Right cardiac atrium (tissue), 5 donors: ENCODE measurements at places on chromosomes 16 and 17. TPM values are rescaled to one million over a fixed set of nuclear protein-coding genes. Genes with fewer than 3 reads are reported as not detected.

The CDH1 gene
- not detected for total RNA-seq

DNA sequence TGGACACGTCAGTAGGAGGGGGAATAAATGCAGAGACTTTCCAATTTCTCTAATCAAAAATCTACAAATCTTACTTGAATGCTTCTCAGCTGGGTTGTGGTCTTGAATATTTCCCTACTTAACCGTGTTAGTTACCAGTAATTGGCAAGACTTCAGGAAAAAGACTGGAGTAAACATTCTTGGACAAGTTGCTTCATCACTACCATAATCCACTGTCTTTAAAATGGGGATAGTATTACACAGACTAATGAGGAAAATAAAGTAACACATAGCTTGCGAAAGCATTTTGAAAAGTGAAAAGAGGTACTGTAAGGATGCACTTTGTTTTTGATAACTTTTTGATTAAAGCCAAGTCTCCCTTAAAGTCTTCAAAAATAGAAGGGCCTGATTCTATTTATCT is 18.4 kb downstream of the MYH1 start:
- DNase-seq, result no peak

DNA sequence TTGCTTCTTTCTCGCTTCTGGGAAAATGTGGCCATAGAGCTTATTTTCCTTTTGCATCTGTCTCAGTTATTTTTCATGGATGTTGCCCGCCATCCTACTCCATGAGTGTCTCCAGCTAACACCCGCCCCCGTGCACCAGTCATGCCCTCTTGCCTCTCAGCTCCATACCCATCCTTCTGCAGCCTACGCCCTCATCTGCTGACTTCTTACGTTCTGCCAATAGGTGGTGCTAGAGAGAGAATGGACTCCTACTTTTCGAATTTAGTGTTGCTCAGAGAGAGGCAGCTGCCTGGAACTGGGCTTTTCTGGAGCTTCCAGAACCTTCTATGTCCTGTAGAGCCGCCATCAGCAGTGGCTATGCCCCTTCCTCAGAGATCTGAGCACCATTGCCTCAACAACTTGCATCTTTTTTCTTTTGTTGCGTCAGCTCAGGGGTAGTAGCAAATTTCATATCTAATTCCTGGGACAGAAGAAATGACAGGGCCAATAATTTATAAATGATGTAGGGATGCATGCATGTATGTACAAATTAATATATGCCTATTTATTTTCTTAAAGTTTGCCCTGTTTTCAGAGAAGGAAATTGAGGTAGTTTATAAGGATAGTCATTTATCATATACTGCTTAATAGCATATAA is 119.7 kb upstream of the MYOCD start:
- no peak for DNase-seq

- DNase-seq, result no peak
These were observed 17.6 kb upstream of the CCDC182 start for GRCh38 chr17:57762452-57763395.

The C1QTNF1 gene
- 655 TPM for total RNA-seq

- no peak for DNase-seq
These were observed 90.0 kb upstream of the TBX2 start for GRCh38 chr17:61309362-61310256.

DNA sequence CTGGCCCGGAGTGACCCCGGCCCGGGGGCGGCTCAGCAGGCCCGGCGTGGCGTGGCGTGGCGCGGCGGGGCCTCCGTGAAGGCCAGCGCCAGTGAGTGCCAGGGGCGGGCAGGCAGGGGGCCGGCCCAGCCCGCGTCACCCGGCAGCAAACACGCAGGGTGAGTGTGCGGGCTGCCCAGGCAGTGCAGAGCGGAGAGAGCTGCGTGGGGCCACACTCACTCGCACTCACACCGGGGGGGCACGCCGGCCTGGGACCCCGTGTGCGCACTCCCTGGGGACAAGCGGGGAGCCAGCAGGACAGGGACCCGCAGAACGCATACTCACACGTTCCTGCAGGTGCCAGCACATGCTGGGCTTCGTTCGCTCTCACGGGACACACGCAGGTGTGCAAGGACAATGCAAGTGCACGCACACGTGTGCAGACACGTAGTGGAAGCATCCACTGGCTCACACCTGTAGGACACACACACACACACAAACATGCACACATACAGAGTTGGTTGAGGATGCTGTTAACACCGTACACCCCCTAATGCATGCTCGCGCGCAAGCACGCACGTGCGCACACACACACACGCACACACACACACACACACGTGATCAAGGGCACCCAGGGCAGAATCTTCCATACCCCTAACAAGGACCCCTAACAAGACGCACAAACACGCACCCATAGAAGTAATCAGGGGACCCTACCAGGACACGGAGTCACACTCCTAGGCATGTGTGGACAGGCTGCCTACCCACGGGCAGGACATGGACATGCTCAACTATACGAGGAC is 7.7 kb downstream of the USP6 start:
- DNase-seq, result no peak

GRCh38 chr16:27792486-27793248 is 242.7 kb downstream of the KATNIP start:
- no peak for DNase-seq

DNA sequence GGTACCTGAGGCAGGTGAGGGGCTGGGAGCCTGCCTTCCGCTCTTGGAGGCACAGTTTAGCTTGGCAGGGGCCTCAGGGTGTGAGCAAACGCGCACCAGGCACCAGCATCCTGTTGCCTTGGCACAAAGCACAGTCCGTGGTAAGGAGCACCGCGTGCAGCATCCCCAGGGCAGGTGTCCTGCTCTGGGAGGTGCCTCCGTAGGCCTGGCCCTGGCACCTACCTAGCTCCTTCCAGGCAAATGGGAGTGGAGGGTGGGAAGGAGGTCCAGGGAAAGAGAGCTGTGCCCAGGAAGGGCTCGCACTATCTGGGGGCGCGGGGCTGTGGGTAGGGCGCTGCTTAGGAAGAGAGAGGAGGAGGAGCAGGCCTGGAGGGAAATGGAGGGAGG is 3.1 kb upstream of the GSE1 start:
- no peak for DNase-seq

DNA sequence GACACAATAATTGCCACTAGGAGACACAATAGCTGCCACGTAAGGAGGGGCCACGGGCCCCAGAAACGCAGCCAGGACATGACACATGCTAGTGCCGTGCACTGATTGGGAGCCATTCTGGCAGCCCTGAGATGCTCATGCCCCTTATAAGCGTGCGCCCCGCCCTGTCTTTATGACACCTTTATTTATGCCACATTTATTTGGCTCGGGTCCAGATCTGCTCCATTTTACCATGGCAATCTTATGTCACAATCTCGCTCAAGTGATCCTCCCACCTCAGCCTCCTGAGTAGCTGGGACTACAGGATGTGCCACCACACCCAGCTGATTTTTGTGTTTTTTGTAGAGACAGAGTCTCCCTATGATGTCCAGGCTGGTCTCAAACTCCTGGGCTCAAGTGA is 43.8 kb upstream of the NF1 start:
- no peak for DNase-seq

The C16orf89 gene
- 4.5 TPM for total RNA-seq

The ACOX1 gene
- total RNA-seq, result 64.7 TPM

The C17orf78 gene
- not detected for total RNA-seq

DNA sequence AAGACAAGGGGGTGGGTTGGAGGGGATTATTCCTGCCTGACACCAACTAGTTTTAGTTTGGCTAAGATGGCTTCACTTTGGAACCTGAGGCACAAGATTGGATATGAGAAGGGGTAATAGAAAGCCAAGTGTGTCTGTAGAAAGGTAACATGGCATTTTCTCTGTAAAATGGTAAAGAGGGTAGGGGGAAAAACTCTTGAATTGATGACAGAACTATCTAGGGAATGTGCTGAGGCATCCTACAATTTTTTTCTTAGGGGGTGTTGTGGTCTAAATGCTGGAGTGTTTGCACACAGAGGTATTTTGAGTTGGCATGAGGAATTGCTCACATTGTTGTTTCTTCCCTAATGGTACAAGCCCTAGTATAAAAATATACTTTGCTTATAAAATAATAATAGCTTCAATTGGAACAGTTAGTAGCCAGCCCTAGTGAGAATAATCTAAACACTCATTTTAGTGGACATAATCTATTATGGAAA is 25.8 kb downstream of the YPEL2 start:
- no peak for DNase-seq
